ENCODE measurements at places on chromosomes 4 and X.

GRCh38 chrX:44010626-44011025 lies 37.4 kb upstream of the NDP start:
- no peak for DNase-seq

- no peak for DNase-seq
These were observed 21.7 kb upstream of the CSN1S1 start for GRCh38 chr4:69909195-69909594.

DNA sequence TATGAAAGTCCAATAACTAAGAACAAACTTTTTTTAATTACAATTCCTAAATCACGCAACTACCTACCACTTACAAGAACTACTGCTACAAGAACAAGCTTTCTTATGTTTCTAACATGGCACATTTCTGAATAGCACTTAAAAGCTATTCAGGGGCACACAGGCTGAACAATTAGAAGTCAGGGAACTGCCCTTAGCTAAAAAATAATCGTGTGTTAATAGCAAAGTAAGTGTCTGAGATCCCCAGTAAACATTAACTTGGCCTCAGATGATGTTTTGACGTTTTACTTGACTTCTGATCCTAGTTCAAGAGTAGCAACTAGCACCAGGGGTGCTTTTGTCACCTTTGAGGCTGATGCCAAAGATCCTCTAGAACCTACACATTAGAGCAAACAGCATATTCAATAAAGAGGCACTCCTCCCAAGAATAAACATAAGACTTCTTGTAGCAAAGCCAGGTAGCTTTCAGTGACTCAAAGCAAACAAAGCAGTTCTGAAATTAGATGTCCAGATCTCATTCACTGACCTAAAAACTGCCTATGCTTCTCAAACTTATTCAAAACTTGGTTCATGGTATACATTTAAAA lies 16.2 kb downstream of the SPOCK3 start:
- no peak for DNase-seq

GRCh38 chr4:150960818-150961217 lies 54.3 kb downstream of the LRBA start:
- DNase-seq = no peak

DNA sequence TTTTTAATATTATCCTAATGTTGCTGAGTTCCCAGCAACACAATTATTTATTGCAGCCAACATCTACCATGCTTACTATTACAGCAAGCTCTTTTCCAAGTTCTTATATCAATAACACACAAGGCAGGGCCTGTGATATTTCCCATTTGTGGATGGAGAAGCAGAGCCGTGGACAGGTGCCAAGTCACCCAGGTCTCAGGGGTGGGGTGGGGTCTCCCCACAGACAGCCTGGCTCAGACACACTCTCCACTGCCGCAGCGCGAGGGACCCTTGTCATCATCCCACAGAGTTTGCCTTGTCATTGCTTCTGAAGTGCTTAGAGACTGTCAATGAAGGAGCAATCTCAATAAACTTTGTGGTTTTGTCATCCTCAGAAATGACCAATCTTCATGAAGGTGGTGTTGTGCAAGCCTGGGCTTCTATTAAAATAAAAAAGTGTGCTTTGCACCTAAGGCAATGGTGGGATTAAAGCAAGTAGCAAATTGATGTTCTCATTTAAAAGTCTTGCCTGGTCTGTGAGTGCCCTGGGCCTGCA lies 76.1 kb downstream of the SORBS2 start:
- no peak for DNase-seq

GRCh38 chr4:26212528-26212927 lies 108.3 kb upstream of the RBPJ start:
- no peak for DNase-seq

- DNase-seq = no peak
These were observed 23.5 kb upstream of the USP26 start for GRCh38 chrX:133120406-133120805.

DNA sequence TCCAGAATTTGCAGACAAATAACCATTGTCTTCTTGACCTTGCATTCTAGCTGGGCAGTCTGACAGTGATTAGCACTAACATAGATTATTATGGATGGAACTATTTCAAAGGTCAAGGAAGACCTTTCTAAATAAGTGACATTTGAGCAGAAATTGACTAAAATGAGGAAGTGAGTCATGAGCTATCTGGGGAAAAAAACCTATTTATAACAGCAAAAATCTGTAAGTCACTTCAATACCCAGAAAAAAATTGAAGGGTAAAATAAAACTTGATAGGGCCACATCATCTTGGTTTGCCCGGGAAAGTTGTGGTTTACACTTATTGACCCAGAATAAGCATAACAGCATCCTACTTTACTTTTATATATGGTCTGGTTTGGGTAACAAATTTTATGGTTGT lies 414.6 kb upstream of the HS3ST1 start:
- DNase-seq = no peak

DNA sequence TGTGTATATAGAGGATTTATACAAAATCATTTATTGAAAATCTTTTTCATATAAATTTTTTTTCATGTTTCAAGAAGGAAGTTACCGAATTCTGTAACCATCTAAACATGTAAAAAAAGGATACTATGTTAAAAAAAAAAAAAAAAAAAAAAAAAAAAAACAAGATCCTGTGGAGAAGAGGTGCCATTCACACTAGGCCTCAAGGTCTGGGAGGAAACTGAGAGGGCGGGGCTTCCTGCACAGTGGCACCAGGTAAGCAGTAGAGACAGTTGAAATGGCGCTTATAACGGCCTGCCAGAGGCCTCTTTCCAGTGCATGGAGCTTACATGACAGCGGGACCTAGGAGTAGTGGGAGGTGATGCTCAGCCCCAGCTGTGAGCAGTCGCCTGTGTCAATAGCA lies 17.5 kb downstream of the TRAPPC2 start:
- no peak for DNase-seq

GRCh38 chr4:113446019-113446418 lies 315.5 kb downstream of the CAMK2D start:
- DNase-seq = no peak

- DNase-seq = no peak
These were observed 49.7 kb upstream of the SLC16A2 start for GRCh38 chrX:74371425-74372222.

- DNase-seq = no peak
These were observed 106.2 kb downstream of the ALPK1 start for GRCh38 chr4:112403101-112403945.

DNA sequence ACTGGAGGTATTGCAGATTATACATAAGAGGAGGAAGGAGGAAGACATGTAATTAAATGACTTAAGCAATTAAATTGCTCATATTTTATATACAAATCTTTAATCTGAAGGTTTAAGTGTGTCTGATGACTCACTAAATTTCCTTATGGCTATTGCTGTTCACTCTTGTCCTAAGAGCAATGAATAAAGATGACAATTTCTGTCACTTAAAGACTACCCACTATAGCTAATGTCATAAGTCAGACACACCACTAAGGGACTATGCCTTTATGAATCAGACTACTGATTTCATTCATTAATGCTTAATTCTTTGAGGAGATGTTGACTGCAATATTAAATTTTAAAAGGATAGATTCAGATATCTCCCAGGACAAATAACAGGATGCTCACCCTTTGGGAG lies 1514.7 kb downstream of the PCDH18 start:
- no peak for DNase-seq

- DNase-seq = no peak
These were observed 45.2 kb upstream of the ENPP6 start for GRCh38 chr4:184262901-184263300.

GRCh38 chr4:40827758-40828157 lies 78.0 kb downstream of the NSUN7 start:
- no peak for DNase-seq

GRCh38 chr4:88859191-88859812 lies 161.7 kb upstream of the NAP1L5 start:
- DNase-seq = no peak

- DNase-seq = no peak
These were observed 28.7 kb downstream of the S100G start for GRCh38 chrX:16678689-16679088.

GRCh38 chr4:13540446-13541175 lies 3.7 kb downstream of the NKX3-2 start:
- DNase-seq = no peak

GRCh38 chrX:40543661-40544328 lies 37.0 kb upstream of the ATP6AP2 start:
- no peak for DNase-seq

- DNase-seq = no peak
These were observed 229.8 kb upstream of the TEX13C start for GRCh38 chrX:125089761-125090445.

DNA sequence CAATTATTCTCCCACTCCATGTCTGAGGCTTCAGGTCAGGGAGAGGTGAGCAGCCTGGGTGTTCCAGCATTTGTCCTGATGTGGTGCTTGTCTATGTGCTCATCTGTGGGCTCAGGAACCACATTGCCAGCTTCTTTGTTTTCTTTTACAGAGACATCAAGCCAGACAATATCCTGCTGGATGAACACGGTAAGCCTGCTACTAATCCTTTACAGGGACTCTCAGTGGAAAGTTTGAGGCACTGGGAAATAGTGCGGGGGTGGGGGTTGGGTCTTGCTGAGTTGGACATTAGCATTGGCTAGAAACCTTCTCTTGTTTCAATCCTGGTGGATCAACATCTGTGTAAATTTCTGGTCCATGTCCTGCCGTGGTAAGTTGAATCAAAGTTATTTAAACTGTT lies 310.3 kb downstream of the EVC2 start:
- no peak for DNase-seq

DNA sequence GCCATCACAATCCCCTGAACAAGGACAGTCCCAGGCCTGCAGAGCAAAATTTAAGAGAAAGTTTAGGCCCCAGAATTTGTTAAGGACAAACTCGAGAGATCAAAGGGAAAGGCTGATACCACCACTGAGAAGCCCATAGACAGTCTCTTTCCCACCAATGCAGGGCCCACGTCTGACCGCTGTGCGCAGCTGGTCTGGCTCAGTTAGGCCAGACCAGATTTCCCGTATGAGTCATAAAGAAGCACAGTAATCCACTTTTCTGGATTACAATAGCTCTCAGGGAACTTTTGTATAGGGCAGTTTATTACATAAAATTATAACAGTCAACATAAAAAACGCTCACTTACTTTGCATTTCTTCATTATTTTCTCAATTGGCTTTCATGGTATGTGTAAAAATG lies 259.5 kb downstream of the RCHY1 start:
- DNase-seq = no peak

DNA sequence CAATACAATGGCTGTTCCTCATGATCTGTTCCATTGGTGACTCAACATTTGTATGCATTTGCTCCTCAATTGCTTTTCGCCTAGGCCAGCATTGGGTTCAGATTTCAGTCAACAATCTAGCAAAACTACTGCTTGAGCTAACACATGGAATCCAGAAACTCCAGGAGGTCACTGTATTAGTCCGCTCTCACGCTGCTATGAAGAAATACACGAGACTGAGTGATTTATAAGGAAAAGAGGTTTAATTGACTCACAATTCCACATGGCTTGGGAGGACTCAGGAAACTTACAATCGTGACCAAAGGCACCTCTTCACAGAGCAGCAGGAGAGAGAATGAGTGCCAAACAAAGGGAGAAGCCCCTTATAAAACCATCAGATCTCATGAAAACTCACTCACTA lies 67.1 kb downstream of the RXFP1 start:
- DNase-seq = no peak

DNA sequence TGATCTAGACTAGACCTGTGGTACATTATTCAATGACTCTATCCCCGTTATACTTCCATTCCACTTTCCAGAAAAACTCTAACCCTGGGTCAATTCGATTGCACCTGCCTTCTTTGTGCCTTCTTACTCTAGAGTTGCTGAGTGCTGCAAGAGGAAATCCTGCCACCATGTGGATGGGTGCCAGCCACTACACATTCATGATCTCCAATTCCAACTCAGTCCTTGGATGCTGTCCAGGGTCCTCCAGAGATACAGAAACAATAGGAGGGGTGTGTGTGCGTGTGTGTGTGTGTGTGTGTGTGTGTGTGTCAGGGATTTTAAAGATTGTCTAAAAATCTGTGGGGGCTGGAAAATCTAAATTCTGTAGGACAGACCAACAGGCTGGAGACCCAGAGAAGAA lies 42.9 kb upstream of the INTS6L start:
- DNase-seq = no peak

DNA sequence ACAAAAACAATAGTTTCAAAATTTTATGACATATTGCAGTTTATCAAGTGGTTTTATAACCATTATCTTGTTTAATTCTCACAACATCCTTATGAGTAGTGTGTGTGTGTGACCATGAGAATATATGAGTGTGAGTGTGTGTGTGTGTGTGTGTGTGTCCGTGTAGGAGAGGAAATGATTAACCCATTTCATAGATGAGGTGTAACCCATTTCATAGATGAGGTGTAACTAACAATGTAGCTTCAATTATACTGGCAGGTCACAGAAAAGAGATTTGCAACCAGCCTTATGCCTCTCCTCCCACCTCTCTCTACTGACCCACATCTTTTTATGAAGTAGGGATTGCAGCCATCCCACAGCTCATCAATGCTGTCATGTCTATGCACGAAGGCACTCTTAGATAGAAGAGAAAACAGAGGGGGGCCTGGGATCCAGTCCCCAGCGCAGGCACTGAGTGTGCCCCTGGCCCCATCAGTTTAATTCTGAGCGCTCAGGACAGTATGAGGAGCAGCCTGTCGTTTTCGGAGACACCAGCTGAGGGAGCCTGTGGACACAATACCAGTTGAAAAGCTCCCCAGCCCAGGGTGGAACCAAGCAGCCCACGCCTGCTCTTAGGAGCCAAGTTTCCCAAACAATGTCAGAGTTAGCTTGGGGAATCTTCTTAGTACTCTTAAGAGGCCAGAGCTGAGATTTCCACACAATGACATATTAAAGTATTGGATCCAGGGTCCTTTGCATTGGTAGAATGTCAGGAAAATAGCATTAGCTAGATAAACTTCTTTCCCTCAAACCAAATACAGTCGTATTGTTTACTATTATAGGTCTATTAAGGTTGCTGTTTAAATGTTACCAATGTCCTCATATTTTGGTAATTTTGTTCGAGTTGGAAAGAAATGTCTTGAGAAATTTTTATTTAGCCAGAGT lies 88.6 kb downstream of the PALLD start:
- DNase-seq = peak; percentile 7

GRCh38 chr4:175951794-175952193 lies 113.8 kb upstream of the WDR17 start:
- DNase-seq = no peak

DNA sequence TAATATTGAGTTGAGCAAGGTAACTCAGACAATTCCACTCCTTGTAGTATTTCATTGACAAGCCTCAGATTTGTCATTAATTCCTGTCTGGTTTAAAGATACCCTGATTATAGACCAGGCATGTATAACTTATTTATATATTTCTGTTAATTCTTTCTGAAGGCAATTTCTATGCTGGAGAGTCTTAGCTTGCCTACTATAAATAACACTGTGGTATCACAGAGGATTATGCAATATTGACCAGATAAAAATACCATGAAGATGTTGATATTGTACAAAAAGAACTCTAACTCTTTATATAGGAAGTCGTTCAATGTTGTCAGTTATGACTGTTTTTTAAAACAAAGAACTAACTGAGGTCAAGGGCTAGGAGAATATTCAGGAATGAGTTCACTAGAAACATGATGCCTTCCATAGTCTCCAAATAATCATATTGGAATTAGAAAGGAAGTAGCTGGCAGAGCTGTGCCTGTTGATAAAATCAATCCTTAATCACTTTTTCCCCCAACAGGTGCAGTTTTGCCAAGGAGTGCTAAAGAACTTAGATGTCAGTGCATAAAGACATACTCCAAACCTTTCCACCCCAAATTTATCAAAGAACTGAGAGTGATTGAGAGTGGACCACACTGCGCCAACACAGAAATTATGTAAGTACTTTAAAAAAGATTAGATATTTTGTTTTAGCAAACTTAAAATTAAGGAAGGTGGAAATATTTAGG lies 821 bp downstream of the CXCL8 start:
- DNase-seq = no peak

- DNase-seq = no peak
These were observed 49.4 kb upstream of the CHRNA9 start for GRCh38 chr4:40285692-40286091.
